ENCODE measurements at places on chromosomes 7 and 10.

GRCh38 chr10:29328983-29329382 is 40.1 kb downstream of the LYZL1 start:
- no peak for DNase-seq

- DNase-seq, result no peak
These were observed 205.5 kb upstream of the CDC14C start for GRCh38 chr7:48718731-48719378.

- DNase-seq, result no peak
These were observed 78.0 kb upstream of the DYNC1I1 start for GRCh38 chr7:95694334-95694733.

DNA sequence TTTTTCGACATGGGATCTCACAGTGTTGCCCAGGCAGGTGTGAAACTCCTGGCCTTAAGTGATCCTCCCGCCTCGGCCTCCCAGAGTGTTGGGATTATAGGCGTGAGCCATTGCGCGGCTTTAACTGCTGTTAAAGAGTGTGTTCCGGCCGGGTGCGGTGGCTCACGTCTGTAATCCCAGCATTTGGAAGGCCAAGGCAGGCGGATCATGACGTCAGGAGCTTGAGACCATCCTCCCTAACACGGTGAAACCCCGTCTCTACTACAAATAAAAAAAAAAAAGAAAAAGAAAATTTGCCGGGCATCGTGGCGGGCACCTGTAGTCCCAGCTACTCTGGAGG is 1.1 kb downstream of the RABGEF1 start:
- no peak for DNase-seq

GRCh38 chr10:89646889-89647657 is 2.0 kb upstream of the PANK1 start:
- peak; percentile 67 for DNase-seq

GRCh38 chr10:116688241-116688711 is 54.1 kb downstream of the HSPA12A start:
- no peak for DNase-seq

DNA sequence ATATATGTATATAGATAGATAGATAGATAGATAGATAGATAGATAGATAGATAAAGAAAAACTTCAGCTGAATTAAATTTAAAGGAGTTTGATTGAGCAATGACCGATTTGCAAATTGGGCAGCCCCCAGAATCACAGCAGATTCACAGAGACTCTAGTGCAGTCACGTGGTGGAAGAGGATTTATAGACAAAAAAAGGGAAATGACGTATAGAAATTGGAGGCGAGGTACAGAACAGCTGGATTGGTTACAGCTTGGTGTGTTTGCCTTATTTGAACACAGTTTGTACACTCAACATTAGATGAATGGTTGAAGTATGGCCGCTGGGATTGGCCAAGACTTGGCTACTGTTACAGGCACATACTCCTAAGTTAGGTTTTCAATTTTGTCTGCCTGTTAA is 8.2 kb upstream of the PODXL start:
- no peak for DNase-seq

- DNase-seq, result no peak
These were observed 14.7 kb upstream of the CSGALNACT2 start for GRCh38 chr10:43123361-43124093.

- no peak for DNase-seq
These were observed 67.6 kb downstream of the CDK6 start for GRCh38 chr7:92768501-92769393.

- DNase-seq, result peak; percentile 69
These were observed 11.5 kb upstream of the CC2D2B start for GRCh38 chr10:95896071-95896850.

- DNase-seq, result no peak
These were observed 13.5 kb downstream of the AQP1 start for GRCh38 chr7:30925117-30925516.

DNA sequence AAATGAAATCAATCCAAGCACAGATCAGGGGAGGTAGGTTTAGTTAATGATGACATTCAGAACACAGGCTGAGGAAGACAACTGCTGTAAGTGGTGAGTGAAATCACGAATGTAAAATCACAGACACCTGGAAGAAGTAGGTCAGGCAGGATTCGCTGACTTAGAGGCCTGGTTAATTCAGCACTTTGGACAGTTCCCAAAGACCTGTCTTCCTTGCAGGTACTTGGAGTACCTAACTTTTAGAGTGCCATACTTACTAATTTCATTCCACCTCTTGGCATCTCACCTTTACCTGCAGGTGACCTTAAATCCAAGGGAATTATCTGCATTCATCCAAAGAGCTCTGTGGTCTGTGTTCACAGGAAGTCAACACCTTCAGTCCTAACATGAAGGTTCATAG is 822.3 kb downstream of the PHTF2 start:
- no peak for DNase-seq

DNA sequence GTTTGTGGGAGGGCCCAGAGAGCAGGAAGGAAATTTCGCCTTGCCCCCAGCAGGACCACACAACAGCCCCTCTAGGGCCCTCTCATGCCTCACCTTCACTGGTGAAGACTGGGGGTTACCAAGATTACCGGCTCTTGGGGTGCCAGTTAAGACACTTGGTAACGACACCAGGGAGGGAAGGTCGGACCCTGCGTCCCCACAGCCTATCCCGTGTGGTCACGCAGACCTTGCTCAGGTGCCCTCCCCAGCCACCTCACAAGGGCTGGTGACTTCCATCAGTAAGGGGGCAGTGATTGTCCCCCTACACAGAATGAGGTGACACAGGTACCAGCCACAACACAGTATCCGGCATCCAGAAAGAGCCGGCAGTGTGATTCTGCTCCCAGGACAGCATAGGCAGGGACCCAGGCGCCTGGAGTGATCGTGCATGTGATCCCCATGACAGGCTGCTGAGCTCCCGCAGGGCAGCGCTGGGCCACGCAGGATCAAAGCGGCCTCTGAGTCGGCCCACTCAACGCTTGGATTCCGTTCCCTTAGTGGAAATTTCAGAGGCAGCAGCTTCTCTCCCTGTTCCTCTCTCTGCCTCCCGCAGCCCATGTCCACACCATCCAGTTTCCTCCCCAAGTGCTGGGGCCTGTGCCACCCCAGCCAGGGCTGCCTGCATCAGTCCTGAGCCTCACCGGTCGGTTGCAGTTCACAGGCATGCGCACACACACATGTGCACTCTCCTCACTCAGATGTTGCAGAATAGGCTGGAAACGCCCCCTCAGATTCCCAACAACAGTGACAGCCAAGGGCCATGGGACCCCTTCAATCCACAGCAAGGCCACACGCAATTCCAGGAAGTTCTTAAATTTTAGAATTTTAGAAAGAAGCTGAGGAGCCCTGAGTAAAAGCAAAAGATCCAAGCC is 35.8 kb downstream of the CAMK2B start:
- no peak for DNase-seq

- DNase-seq, result no peak
These were observed 23.0 kb upstream of the GRID1 start for GRCh38 chr10:86389441-86390193.

GRCh38 chr7:47327698-47328391 is 254.1 kb downstream of the TNS3 start:
- DNase-seq, result no peak

GRCh38 chr10:45239642-45240041 is 75.8 kb downstream of the OR13A1 start:
- DNase-seq, result no peak

GRCh38 chr10:76550806-76551205 is 1086.8 kb downstream of the KCNMA1 start:
- DNase-seq, result no peak

DNA sequence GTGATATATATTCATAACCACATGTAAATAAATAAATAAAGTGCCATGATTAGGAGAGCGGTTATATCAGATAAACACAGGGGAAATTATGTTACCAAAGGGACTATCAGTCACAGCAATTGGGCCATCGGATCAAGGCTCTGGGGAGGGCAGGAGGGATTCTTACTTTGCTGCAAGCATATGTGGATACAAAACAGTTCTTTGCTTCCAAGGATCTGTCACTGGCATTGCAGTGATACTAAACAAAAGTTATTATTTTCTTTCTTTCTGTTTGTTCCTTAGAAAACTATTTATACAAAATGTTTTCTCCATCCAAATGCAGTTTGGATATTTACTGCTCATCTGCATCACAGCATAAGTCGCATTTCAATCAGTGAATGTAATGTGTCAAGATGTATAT is 188.4 kb upstream of the MGMT start:
- no peak for DNase-seq

- DNase-seq, result no peak
These were observed 592.4 kb upstream of the IGFBP3 start for GRCh38 chr7:46513447-46513848.

- DNase-seq, result no peak
These were observed 59.8 kb upstream of the WDR11 start for GRCh38 chr10:120791316-120791715.

- DNase-seq, result no peak
These were observed 107.1 kb upstream of the FAM20C start for GRCh38 chr7:85074-85882.

- peak; percentile 0 for DNase-seq
These were observed 595 bp upstream of the SUN1 start for GRCh38 chr7:831596-832166.

DNA sequence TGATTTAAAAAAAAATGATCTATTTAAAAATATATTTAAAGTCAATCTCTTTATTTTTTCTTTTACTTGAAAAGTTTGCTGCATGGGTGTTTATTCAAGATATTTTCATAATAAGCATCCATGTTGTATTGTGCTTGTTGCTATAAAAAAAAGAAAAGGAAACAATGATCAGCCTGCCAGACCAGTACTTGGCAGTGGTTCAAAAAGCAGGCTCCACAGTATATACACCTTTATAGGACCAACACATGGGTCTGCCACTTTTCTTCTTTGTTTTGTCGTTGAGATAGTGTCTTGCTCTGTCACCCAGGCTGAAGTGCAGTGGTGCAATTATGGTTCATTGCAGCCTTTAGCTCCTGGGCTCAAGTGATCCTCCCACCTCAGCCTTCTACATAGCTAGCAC is 228.0 kb downstream of the TWIST1 start:
- no peak for DNase-seq

- no peak for DNase-seq
These were observed 45.6 kb downstream of the GPR141 start for GRCh38 chr7:37729181-37729580.

GRCh38 chr10:69465457-69466157 is 14.3 kb downstream of the TSPAN15 start:
- DNase-seq, result no peak

DNA sequence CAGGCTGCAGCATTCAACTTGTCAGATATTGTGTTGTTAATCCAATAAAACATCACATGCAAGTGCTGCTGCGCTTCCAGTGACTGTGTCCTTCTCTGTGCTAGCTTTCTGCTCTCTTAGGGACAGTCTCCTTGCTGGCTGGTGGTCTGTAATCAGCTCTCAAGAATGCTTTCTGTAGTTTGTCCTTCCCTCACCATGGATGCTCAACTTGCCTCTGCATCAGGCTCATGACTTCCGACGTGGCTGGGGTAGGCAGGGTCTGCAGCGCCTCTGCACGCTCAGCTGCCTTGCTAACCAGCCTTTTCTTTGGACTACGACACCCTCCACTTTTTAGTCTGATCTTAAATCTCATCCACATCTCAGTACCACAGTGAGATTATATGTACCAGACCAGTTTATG is 58.3 kb downstream of the MMRN2 start:
- DNase-seq, result no peak

GRCh38 chr7:26857506-26858240 is 6.7 kb downstream of the SKAP2 start:
- DNase-seq, result no peak

GRCh38 chr7:47345857-47346298 is 236.0 kb downstream of the TNS3 start:
- DNase-seq, result no peak

DNA sequence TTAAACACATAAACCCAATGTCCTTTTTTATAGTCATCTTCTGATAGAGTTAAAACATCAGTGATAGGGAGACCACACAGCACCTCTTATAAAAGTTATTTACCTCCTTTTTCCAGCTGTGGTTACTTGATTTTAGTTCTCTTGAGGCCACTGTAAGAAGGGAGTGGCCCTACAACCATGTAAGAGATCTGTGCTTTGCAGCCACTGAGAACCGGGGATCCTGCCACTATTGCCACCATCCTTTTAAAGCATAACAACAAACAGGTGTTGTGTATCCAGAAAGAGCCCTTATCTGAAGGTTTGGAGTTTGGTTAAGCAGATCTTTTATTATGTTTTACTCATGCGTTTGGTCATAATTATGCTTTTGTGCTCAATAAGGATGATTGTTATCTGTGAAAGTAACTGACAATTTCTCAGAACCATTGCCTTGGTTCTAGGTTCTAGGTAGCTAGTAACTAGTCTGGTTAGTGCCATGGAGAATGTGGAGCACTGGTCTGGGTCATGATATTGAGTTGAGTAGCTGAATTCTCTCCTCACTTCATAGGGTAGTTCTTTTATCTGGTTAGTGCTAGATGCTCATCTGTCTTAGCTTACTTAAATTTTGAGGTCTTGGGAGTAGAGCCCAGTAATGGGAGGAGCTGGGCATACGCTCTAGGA is 56.5 kb downstream of the ST7 start:
- no peak for DNase-seq

DNA sequence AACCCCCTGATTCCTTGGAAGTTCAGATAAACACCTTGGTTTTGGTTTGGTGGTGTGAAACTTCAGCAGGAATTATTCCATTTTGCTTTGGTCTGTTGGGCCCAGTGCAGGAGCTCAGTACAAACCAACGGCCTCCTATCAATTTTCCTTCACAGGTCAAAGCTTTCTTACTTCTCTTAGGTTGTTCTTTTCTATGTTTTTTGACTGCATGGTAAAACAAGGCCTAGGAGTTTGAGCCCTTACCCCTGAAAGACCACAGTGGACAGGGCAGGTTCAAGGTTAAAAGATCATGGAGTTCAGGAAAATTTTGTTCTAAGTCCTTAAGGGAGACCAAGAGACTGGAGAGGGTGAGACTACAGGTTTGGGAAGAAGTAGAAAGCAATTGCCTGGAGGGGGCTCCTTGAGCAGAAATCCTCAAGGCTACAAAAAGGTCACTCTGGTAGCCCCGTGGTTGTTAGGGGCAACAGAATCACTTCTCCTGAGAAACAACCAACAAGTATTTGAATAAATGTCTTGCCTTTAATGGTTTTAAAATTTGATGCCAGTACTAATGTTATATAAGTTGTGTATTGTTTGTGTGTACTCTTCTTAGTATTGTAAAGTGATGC is 40.9 kb upstream of the FHIP2A start:
- DNase-seq, result no peak

DNA sequence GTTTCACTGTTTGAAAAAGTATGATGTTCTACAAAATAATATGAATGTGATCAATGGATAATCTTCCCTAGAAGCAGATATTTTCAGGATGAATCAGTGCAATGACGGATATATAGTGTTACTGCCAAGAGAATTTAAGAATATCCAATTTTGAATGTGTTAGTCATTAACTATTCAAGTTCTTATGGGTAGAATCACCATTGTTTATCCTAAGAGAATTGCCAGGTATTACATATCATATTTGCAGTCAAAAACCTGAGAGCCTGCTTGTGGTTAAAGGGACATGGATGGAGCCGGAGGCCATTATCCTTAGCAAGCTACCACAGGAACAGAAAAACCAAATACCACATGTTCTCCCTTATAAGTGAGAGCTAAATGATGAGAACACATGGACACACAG is 26.9 kb downstream of the AHR start:
- no peak for DNase-seq

GRCh38 chr10:97406064-97406463 is 4.9 kb upstream of the RRP12 start:
- peak; percentile 97 for DNase-seq
